ENCODE measurements at places on chromosomes 2 and 18. TPM values are rescaled to one million over a fixed set of nuclear protein-coding genes. Genes with fewer than 3 reads are reported as not detected.

FAP gene
- 5.9 TPM for total RNA-seq

SATB2 gene
- total RNA-seq, result 3.8 TPM

IL1F10 gene
- not detected for total RNA-seq

NAT8 gene
- total RNA-seq, result 1.1 TPM

RAD51AP2 gene
- total RNA-seq, result 0.05 TPM

ERMN gene
- total RNA-seq, result 0.12 TPM

PTH2R gene
- not detected for total RNA-seq

MC4R gene
- not detected for total RNA-seq

QPCT gene
- 0.35 TPM for total RNA-seq

METAP1D gene
- 8.7 TPM for total RNA-seq

KCNK3 gene
- total RNA-seq, result 2.1 TPM

RGPD3 gene
- total RNA-seq, result 0.60 TPM

IER3IP1 gene
- total RNA-seq, result 13.5 TPM

SPDYA gene
- 3.5 TPM for total RNA-seq

ARHGAP28 gene
- 16.9 TPM for total RNA-seq

HOXD12 gene
- total RNA-seq, result not detected

EGR4 gene
- not detected for total RNA-seq

FOXD4L1 gene
- total RNA-seq, result 0.15 TPM

KIF5C gene
- 2.5 TPM for total RNA-seq

KCNF1 gene
- not detected for total RNA-seq

MROH2A gene
- total RNA-seq, result not detected

UGT1A5 gene
- total RNA-seq, result not detected

MAP3K19 gene
- not detected for total RNA-seq

C1QL2 gene
- total RNA-seq, result not detected

TMBIM1 gene
- 106 TPM for total RNA-seq

TEKT4 gene
- total RNA-seq, result 0.27 TPM

RAB31 gene
- total RNA-seq, result 159 TPM

XIRP2 gene
- total RNA-seq, result 0.42 TPM

MATN3 gene
- 0.60 TPM for total RNA-seq

STARD6 gene
- total RNA-seq, result not detected

Measured in ovary (tissue), 10 donors.